SIG-M5 (cell line): ENCODE measurements at places on chromosomes 11 and 22.

- DNase-seq, result no peak
Observed at GRCh38 chr11:120105576-120105975, 32.3 kb downstream of the TRIM29 start.

GRCh38 chr11:83510530-83511460 lies 224.6 kb upstream of the CCDC90B start:
- DNase-seq, result no peak

- DNase-seq, result no peak
Observed at GRCh38 chr22:29136782-29137700, 64.2 kb downstream of the KREMEN1 start.

GRCh38 chr11:66691311-66691980 lies 13.8 kb upstream of the RBM4B start:
- DNase-seq, result no peak

DNA sequence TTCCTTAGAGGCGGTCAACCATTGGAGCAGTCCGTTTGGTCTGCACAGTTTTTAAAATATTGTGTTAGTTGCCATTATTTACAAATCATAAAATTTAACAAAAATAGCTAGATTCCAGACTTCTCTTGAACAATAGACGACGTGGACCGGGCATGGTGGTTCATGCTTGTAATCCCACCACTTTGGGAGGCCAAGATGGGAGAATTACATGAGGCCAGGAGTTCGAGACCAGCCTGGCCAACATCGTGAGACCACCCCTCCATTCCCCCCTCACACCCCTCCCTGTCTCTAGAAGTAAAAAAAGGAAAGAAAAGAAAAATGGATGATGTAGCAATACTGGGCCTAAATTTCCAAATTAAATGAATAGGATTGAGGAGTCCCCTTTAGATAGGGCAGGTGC lies 965 bp downstream of the SLC37A2 start:
- DNase-seq, result no peak

DNA sequence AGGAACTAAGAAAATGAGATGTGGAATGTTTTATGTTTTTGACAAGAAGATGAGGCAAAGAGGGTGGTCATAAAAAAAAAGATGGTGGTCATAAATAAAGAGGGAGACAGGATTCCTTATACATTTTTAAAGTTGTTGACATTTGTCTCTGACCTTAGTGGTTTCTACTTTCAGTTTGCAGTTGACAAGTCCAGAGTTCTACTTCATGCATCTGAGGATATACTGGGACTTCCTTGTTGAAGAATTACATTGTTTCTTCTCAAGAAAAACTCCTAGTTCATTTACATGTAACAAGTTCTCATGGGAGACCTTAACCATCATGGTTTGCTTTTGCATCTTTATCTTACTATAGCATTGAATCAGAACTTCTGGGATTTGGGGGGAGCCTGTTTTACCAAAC lies 1.2 kb downstream of the OR6X1 start:
- DNase-seq, result no peak

DNA sequence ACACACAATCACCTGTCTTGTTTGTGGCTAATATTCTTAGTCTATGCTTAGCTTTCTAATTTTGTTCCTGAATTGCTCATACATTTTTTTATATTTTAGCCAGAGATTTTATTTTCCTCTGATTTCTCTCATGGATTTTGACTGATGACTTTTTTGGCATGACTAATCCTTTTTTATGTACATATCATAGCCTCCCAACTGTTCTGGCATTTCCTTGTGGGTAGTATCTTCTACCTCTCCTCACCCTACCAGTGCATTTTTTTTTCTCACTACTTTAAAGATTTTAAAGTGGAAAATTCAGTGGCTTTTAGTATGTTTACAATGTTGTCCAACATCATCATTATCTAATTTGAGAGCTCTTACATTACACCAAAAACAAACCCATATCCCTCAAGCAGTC lies 84.4 kb upstream of the TENM4 start:
- no peak for DNase-seq

DNA sequence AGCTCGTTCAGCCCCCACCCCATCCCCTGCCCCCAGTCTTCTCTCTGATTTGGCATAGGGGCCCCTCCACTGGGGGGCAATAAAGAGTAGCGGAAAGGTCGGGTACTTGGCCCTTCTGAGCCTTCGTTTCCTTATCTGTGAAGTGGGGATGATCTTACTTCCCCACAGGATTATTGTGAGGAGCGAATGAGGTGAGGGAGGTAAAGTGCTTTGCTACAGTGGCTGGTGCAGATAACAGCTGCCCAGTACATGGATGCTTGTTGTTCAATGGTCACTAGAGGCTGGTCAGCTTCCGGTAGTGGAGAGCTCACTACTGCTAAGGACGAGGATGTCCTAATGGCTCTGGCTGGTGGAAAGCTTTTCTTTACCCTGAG lies 101.2 kb downstream of the CEP164 start:
- DNase-seq, result no peak

- no peak for DNase-seq
Observed at GRCh38 chr11:126823274-126823673, 177.3 kb downstream of the KIRREL3 start.

DNA sequence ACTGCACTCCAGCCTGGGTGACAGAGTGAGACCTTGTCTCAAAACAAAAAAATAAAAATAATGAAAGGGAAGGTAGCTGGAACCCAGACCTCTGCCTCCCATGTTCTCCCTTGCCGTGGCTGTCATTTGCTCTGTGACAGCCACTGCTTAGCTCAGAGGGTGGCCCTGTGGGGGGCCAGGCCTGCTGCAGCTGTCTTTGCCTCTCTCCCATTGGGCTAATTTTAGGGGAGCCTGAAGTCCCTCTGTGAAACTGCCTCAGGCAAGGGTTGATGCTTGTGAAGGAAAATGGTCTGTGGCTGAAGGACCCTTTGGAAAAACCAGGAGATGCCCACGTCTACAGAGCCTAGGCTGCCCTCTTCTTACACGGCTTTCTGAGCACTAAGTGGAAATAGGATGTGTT lies 42.9 kb downstream of the C11orf91 start:
- DNase-seq, result no peak

- no peak for DNase-seq
Observed at GRCh38 chr22:17242641-17243040, 23.4 kb upstream of the ADA2 start.

GRCh38 chr11:115760461-115761320 lies 256.5 kb upstream of the CADM1 start:
- no peak for DNase-seq

GRCh38 chr22:21100149-21101032 lies 54.6 kb downstream of the LRRC74B start:
- DNase-seq, result no peak

DNA sequence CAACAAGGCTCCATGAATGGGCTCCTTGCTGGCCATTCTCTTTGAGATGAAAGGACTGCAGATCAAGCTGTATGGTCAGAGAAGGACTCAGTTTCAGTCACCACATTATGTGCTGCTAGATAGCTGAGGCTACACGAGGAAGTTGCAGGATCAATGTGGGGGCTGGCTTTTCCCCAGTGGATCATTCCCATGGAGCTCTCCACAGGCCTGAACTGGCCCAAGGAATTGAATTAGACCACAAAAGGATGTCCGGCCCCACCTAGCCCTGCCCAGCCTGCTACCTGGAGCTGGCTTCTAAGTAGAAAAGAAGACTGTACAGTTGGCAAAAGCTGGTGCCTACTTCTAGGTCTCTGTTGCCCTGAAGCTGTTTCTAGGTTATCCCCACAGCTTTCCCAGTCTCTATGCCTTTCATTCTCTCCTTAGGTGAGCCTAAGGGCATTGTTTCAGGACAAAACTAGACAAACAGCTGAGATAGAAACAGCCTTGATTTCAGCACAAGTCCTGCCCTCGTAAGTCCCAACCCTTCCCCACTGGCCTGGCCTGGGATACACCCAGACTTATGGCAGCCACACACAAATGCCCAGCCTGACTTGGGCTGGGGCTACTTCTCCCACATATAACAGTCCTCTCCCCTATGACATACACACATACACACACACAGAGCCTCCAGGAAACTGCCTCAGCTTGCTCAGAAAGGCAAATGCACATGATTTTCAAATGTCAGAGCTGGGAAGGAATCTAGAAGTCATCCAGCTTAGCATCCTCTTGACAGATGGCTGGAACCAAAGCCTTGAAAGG lies 129.1 kb upstream of the NCAM1 start:
- DNase-seq, result no peak

- no peak for DNase-seq
Observed at GRCh38 chr11:91717169-91717568, 507.4 kb upstream of the FAT3 start.

DNA sequence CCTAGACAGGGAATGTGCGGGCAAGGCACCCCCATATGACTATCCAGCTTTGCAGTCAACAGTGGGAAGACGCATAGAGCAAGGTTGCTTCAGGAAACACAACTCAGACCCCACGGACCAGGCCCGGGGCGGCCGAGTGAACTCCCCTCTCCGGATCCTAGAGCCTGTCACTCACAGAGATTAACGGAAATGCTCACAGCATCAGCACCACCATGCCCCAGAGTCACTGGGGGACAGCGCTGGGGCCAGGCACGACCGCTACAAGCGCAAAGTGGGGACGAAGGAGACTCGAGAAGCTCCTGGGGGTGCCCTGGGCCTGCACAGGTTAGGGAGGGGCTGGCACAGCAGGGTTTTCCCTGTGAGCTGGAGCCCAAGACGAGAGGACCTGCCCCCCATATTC lies 15.9 kb downstream of the MACROD1 start:
- no peak for DNase-seq

DNA sequence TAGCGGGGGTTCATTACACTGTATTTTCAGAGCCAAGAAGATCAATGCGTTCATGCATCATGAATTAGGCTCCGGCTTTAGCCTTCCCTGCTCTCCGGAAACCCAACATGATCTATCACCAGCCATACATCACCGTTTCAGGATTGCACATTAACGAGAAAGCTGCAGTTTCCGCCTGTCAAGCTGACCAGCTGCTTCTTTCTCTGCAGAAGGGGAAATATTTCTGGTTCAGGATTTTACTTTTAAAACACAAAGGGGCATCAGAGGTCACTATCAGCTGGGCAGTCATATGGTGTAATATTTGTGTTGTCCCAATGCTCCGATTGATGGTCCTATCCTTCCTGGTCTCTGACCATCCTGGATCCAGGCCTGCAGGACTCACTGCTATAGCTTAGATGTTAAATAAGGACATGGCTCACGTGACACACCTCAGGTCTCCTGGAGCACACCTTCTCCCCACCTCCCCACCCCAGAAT lies 21.4 kb upstream of the CADM1 start:
- no peak for DNase-seq

- no peak for DNase-seq
Observed at GRCh38 chr11:133134314-133135173, 397.8 kb downstream of the OPCML start.

DNA sequence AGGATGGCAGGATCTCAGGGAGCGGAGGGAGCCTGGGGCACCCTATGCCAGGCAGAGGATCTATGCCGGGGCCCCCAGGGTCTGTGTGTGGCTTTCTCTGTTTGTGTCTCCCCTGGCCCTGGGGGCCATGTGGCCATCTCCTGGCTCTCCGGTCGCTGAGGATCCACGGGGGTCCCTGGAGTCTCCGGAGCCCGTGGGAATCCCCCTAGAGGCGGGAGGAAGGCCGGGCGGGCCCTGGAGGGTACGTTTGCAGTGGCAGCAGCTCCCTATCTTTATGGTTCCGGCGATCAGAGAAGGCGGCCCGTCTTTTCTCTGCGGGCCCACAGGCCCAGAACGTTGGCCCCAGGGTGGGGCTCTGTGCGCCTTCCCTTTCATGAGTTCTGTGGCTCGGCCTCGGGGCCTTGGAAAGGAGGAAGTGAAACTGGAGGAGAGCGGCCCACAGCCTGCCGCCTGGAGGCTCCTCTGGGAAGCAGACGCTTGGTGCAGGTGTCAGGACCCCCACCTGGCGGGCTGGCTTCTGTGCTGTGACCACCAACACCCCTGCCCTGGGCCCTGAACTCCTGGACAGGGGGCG lies 82.1 kb downstream of the KCNQ1 start:
- no peak for DNase-seq

DNA sequence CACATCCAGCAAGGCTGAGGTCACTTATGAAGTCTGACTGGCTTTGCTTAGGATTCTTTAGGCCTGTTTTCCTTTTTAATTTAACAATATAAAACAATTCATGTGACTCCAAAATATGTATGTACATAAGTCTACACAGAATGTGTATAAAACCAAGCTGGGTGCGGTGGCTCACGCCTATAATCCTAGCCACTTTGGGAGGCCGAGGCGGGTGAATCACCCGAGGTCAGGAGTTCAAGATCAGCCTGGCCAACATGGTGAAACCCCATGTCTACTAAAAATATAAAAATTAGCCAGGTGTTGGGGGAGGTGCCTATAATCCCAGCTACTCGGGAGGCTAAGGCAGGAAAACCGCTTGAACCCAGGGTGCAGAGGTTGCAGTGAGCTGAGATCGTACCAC lies 83.1 kb downstream of the SHANK2 start:
- no peak for DNase-seq

DNA sequence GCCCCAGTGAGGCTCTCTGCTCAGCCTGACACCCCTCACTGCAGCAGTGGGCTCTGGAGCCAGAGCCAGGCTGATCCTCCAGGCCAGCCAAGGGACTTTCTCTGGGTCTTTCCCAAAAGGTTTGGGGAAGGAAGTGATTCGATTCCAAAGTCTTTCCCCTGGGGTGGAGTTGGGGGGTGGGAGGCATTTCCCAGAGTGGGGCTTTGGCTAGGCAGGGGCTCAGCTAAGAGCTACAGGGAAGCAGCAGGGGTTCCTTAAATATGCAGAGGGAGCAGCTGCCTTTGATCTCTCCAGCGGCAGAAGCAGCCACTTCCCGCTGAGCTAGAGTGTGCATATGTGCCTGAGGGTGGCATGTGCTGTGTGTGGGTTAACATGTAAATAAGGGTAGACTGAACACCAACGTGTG lies 192.9 kb downstream of the INSC start:
- no peak for DNase-seq

DNA sequence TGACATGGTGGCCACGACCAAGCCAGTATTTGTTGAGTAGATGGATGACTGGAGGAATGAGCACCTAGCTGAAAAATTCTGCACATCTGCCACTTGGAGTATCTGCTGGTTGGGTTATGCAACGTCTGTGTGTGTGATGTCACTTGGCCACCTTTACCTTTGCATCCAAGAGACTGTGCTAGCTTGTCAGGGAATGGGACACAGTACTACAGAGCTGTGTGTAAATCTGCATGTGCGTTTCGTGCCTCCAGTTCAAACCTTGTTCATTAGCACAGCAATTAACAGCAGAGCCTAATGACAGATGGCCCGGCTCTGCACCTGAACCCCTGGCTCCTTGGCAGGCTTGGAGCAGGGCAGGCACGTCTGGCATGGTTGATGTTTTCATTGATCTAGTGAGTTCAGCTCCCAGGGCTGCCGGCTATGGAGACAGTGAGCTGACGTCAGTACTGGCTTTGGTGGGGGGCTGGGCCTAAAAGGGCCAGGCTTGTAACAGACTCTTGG lies 188.4 kb upstream of the NAV2 start:
- no peak for DNase-seq

GRCh38 chr11:46978005-46978491 lies 41.5 kb downstream of the CSTPP1 start:
- DNase-seq, result no peak

- no peak for DNase-seq
Observed at GRCh38 chr11:128467610-128468041, 119.7 kb downstream of the ETS1 start.

- DNase-seq, result no peak
Observed at GRCh38 chr11:2470495-2470894, 25.7 kb downstream of the KCNQ1 start.
